ENCODE measurements at places on chromosomes 7 and 10. TPM values are rescaled to one million over a fixed set of nuclear protein-coding genes. Genes with fewer than 3 reads are reported as not detected.
A peak's percentile ranks its signal among the peaks of the same experiment; 100 is the strongest.

The GARIN1A gene
- 0.68 TPM for total RNA-seq

- no peak for DNase-seq
- no peak overlapping the region for H3K27ac ChIP-seq
- H3K36me3 ChIP-seq = no peaks in the 10 kb centered on the region
- no peak overlapping the region for H3K4me3 ChIP-seq
- H3K4me1 ChIP-seq = peaks cover 62% of the 10 kb centered on the region
- H3K27me3 ChIP-seq = no peaks in the 10 kb centered on the region
These were observed 51.7 kb upstream of the PITRM1 start for GRCh38 chr10:3224241-3224640.

The ASZ1 gene
- not detected for total RNA-seq

GRCh38 chr10:69807696-69808095 is 6.0 kb downstream of the COL13A1 start:
- DNase-seq = no peak
- H3K27me3 ChIP-seq = no peaks in the 10 kb centered on the region
- H3K4me1 ChIP-seq = peaks cover 65% of the 10 kb centered on the region
- H3K36me3 ChIP-seq = peaks cover 39% of the 10 kb centered on the region
- H3K4me3 ChIP-seq = no peak overlapping the region
- peak overlapping the region; percentile 94 for H3K27ac ChIP-seq

The ANKRD2 gene
- not detected for total RNA-seq

DNA sequence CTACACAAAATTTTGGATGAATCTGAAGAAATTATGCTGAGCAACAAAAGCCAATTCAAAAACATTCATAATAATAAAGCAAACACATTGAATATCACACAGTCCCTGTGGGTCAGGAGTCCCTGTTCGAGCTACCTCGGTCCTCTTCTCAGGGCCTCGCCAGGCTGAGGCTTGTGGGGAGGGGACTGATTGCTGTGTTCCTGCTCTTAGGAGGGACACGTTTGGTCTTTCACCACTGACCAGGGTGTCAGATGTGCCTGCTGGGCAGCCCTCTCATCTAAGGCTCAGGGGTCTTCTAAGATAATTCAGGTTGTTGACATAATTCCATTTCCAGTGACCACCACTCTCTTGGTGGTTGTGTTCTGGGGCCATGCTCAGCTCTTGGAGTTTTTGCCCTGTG is 233.8 kb upstream of the PPP2R2D start:
- H3K36me3 ChIP-seq = no peaks in the 10 kb centered on the region
- no peaks in the 10 kb centered on the region for H3K27me3 ChIP-seq
- H3K4me3 ChIP-seq = no peak overlapping the region
- H3K4me1 ChIP-seq = no peaks in the 10 kb centered on the region
- no peak overlapping the region for H3K27ac ChIP-seq

GRCh38 chr7:16001477-16001876 is 315.0 kb upstream of the MEOX2 start:
- no peaks in the 10 kb centered on the region for H3K36me3 ChIP-seq
- no peaks in the 10 kb centered on the region for H3K4me1 ChIP-seq
- H3K27me3 ChIP-seq = no peaks in the 10 kb centered on the region
- H3K27ac ChIP-seq = no peak overlapping the region
- no peak for DNase-seq
- H3K4me3 ChIP-seq = no peak overlapping the region

The TMEM196 gene
- total RNA-seq = not detected

- H3K4me3 ChIP-seq = no peak overlapping the region
- peaks cover 86% of the 10 kb centered on the region for H3K4me1 ChIP-seq
- DNase-seq = no peak
- no peaks in the 10 kb centered on the region for H3K27me3 ChIP-seq
- H3K27ac ChIP-seq = peak overlapping the region; percentile 86
These were observed 42.6 kb upstream of the ANAPC16 start for GRCh38 chr10:72173262-72173618.

DNA sequence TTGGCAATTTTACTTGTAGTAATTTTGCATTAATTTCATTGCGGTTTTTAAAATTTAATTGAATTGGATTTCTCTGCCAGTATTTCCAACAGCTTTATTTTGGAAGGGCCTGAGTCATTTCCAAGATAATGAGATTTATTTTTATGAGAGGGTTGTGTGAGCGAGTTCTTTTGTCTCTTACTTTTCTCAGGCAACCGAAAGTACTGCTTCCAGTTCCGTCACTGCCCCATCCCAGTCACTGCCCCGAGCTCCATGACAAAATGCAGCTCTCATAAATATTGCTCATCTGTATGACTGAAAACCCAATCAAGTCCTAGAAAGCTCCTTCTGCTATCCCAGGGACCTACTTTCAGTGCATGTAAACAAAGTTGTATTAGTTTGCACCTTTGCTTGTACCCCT is 468.4 kb upstream of the SEMA3D start:
- no peak overlapping the region for H3K4me3 ChIP-seq
- no peak for DNase-seq
- H3K4me1 ChIP-seq = no peaks in the 10 kb centered on the region
- H3K27ac ChIP-seq = no peak overlapping the region
- H3K27me3 ChIP-seq = no peaks in the 10 kb centered on the region

GRCh38 chr7:14430926-14431325 is 441.5 kb upstream of the ETV1 start:
- no peak overlapping the region for H3K4me3 ChIP-seq
- no peaks in the 10 kb centered on the region for H3K36me3 ChIP-seq
- H3K4me1 ChIP-seq = no peaks in the 10 kb centered on the region
- H3K27ac ChIP-seq = no peak overlapping the region

DNA sequence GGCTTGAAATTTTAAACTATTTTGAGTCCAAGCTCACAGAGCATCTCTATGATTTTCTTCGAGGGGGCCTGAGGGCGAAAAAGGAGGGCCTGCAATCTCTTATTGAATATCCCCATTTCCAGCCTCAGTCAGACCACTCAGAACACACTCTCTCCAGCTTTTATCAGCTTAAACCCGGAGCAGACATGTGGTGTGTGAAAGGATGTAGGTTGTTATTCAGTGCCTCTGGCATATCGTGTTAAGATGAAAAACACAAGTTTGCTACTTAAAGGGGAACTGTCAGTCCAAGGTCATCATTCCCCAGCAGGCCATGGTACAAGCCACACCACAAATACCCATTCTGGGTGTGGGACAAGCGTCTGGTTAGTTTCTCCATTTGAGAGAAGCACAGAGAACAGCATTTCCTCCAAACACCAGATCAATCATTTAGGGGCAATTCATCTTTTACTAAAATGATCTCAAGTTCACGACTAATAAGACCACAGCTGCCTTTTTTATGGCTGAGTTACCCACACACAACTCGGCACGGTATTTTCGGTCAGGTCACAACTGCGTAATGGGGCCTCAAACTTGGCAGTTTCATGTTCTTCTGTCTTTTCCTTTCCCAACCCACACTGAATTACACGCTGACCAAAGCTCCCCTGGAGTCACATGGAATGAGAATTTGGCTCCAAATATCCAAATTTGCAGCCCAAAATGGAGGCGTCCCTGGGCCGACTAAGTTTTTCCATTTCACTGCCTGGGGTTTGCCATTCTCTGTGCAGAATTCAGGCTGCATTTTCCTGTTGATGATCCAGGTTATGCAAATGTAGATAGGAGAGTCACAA is 188.4 kb downstream of the SEM1 start:
- H3K27ac ChIP-seq = no peak overlapping the region
- no peaks in the 10 kb centered on the region for H3K4me1 ChIP-seq
- no peak overlapping the region for H3K4me3 ChIP-seq
- no peak for DNase-seq

GRCh38 chr10:127874671-127875448 is 17.9 kb downstream of the CLRN3 start:
- DNase-seq = no peak
- 0 out of 2 replicates have a peak, but pooled peaks cover 3% of the 10 kb centered on the region for H3K27me3 ChIP-seq
- H3K4me3 ChIP-seq = no peak overlapping the region
- H3K36me3 ChIP-seq = no peaks in the 10 kb centered on the region
- H3K4me1 ChIP-seq = no peaks in the 10 kb centered on the region
- no peak overlapping the region for H3K27ac ChIP-seq
